ENCODE measurements at places on chromosomes 1 and 21. TPM values are rescaled to one million over a fixed set of nuclear protein-coding genes. Genes with fewer than 3 reads are reported as not detected.

DNA sequence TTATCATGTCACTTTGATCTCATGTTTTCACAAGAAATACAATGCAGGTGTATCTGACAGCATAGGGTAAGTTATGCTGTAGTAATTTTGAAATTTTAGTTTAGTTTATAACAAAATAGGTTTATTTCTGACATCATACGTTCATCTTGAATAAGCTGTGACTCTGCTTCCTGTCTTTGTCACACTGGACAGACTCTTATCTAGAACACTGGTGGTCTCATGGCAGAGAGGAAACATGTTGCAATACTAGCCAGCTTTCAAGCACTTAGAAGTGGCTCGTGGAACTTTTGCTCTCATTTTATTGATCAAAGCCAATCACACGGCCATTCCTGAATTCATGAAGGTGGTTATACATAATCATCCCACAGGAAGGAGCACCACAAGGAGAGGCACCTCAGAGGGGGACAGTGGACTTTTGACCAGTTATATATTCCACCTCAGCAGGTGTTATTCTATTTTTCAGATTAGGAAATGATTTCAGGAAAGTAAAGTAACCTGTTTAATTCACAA lies 46.5 kb downstream of the CYP2J2 start:
- peaks cover 5% of the 10 kb centered on the region for H3K36me3 ChIP-seq
- H3K27me3 ChIP-seq: peaks cover 5% of the 10 kb centered on the region
- H3K4me3 ChIP-seq: no peak overlapping the region
- peaks cover 1% of the 10 kb centered on the region for H3K4me1 ChIP-seq
- no peak overlapping the region for H3K27ac ChIP-seq

GRCh38 chr1:59903141-59903754 lies 23.3 kb downstream of the CYP2J2 start:
- H3K36me3 ChIP-seq: no peaks in the 10 kb centered on the region
- DNase-seq: peak; percentile 36
- H3K4me3 ChIP-seq: no peak overlapping the region
- no peak overlapping the region for H3K27ac ChIP-seq
- no peaks in the 10 kb centered on the region for H3K27me3 ChIP-seq

DNA sequence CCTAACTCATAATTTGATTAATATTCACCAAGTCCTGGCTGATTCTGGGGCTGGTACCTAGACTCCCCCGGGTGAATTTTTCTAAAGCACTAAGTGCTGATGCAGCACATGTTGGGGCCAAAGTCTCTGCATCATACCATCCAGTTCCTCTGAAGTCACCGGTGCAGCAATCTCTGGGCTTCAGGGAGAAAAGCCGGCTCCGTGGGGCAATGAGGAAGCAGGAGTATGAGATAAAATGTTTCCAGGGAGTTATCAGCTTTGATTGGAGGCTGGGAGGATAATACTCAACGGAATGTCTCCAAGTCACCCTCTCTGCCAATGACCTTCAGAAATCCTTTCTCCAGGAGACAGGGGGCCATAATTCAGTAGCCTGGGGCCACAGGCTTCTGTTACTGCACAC lies 1.2 kb downstream of the FCAMR start:
- H3K27me3 ChIP-seq: peaks cover 20% of the 10 kb centered on the region
- peaks cover 35% of the 10 kb centered on the region for H3K4me1 ChIP-seq
- no peak overlapping the region for H3K4me3 ChIP-seq
- no peak for DNase-seq
- no peaks in the 10 kb centered on the region for H3K36me3 ChIP-seq

- H3K27me3 ChIP-seq: no peaks in the 10 kb centered on the region
- no peak for DNase-seq
- H3K27ac ChIP-seq: no peak overlapping the region
- H3K36me3 ChIP-seq: peaks cover 57% of the 10 kb centered on the region
- H3K4me3 ChIP-seq: no peak overlapping the region
Measured at GRCh38 chr1:155479205-155479604, 83.4 kb downstream of the ASH1L start.

DNA sequence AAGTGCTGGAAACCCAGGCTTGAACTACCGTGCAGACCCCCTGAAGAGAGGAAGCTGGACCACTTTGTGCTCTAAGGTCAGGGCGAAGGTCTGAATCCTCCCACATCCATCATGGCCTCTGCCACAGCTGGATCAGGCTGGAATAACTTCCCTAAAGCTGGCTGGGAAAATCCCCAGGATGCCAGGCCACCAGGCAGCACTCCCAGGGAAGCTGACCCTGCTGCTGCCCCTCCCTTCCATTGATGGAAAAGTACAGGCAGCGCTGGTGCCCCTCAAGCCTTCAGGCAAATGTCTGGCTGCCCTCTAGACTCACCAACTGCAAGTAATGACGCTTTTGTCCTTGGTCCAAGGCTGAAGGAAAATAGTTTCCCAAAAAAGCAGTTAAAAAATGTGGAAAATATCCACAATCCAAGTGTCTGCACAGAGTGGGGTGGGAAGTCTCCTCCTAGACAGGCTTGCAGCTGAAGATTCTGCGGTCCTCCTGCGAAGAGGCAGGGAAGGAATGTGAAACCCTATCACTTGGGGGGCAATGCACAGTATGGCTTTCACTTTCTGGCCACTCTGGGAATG lies 39.9 kb upstream of the TSPAN2 start:
- DNase-seq: no peak
- peaks cover 2% of the 10 kb centered on the region for H3K36me3 ChIP-seq

GRCh38 chr1:8423692-8424538 lies 106.0 kb downstream of the SLC45A1 start:
- DNase-seq: peak; percentile 46
- peaks cover 21% of the 10 kb centered on the region for H3K36me3 ChIP-seq
- H3K4me3 ChIP-seq: peak overlapping the region; percentile 84
- no peaks in the 10 kb centered on the region for H3K27me3 ChIP-seq
- peaks cover 44% of the 10 kb centered on the region for H3K4me1 ChIP-seq
- H3K27ac ChIP-seq: peak overlapping the region; percentile 97

GRCh38 chr1:27087371-27088220 lies 67.3 kb downstream of the SLC9A1 start:
- peaks cover 11% of the 10 kb centered on the region for H3K27me3 ChIP-seq
- H3K4me3 ChIP-seq: no peak overlapping the region
- H3K4me1 ChIP-seq: peaks cover 5% of the 10 kb centered on the region
- H3K36me3 ChIP-seq: no peaks in the 10 kb centered on the region
- H3K27ac ChIP-seq: no peak overlapping the region
- DNase-seq: no peak

- H3K36me3 ChIP-seq: peaks cover 1% of the 10 kb centered on the region
- H3K4me1 ChIP-seq: peaks cover 3% of the 10 kb centered on the region
- peak overlapping the region; percentile 51 for H3K4me3 ChIP-seq
- peak overlapping the region; percentile 19 for H3K27ac ChIP-seq
- no peak for DNase-seq
- H3K27me3 ChIP-seq: peaks cover 92% of the 10 kb centered on the region
Measured at GRCh38 chr1:18631496-18632217, 1.0 kb downstream of the PAX7 start.

DNA sequence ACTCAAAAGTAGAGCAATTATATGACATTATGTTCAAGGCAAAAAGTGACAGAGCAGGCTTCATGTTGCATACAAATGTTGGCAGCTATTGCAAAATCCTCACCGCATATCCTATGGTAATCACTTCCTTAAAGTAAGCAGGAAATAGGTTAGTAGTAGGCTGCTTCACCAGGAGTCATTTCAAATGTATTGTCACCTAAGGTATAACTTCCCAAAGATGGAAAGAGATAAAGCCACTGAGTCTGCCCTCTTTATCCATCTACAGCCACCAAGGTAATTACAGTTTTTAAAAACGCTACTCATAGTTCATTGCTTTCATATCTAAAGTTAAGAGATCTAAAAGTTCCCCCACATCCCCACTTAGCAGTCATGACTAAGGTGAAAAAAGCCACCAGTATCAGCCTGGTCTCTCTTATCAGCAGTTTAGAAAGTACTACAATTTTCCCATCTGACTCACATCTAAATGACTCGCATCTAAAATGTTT lies 31.6 kb upstream of the UBE2U start:
- no peak overlapping the region for H3K27ac ChIP-seq
- peaks cover 2% of the 10 kb centered on the region for H3K27me3 ChIP-seq
- no peaks in the 10 kb centered on the region for H3K36me3 ChIP-seq
- no peak for DNase-seq

- H3K27ac ChIP-seq: no peak overlapping the region
- no peak for DNase-seq
- H3K27me3 ChIP-seq: no peaks in the 10 kb centered on the region
- H3K4me1 ChIP-seq: no peaks in the 10 kb centered on the region
- no peak overlapping the region for H3K4me3 ChIP-seq
Measured at GRCh38 chr1:220425852-220426251, 102.1 kb upstream of the MARK1 start.

DNA sequence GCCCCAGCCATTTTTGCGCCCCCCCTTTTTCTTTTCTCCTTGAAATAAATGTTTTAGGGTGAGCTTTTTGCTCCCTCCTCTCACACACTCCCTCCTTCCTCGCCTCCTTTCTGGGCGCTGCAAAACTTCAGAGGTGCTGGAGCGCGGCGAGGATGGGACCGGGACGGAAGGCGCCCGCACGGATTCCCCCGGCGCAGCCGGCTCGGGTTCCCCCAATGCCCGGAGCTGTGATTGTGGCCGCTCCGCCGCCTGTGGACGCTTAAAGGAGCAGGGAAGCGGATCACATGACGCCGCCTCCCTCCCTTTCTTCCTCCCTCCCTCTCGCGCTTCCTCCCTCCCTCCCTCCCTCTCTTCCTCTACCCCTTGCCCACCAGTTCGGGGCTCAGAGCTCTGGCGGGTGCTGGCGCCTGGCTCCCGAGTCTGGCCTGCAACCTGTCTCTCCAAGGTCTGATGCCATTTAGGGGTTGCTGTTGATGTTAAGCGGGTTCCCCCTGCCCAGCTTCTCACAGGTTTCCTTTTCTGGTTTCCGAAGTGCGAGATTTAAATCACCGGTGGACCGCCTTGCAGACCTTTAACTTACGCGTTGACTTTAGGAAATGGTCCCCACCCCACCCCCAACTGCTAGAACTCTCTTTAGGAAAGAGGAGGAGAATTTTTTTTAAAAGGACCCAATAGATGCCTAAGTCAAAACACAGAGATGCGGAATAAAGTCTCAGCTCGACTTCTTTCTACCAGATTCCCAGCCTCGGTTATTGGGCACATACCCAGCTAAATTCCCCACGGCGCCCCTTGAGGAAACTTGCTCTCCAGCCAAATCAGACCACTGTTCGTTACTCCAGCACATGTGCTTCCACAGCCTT lies at the start of gene WLS:
Gene WLS (minus strand): TSS at position 235 of the 860 bp plus-strand sequence. CDS start 224 bp downstream, at position 11.
- no peak within 1 kb of the TSS for H3K4me3 ChIP-seq
- H3K36me3 ChIP-seq: no peaks in the 10 kb centered on the region
- peaks cover 54% of the 10 kb centered on the region for H3K27me3 ChIP-seq
- peaks cover 14% of the 10 kb centered on the region for H3K4me1 ChIP-seq
- no peak for DNase-seq

DNA sequence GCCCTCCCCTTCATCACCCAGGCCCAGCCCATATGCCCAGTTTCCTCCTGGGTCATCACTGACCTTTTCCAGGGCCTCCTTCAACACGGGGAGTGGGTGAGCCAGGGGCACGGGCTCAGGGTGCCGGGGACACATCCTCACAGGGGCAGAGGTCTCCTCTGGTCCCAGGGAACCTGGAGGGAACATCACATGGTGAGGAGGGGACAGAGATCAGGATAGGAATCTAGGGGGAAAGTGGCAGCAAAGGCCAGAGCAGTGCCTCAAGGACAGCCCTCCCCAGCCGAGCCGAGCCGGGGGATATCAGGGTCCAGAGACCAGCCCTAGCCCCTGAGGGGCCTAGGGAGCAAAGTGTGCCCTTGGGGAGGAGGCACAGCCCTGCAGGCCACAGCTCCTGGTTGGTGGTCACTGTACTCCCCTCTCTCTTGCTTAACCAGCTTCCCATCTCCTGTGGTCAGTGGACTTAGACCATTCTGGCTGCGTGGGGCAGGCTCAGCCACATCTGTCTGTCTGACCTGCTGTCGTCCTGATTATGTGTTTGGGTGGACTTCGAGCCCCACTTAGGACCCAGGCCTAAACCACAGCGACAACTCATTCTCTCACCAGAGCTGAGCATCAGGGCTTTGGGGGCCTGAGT lies 9.5 kb downstream of the LACTBL1 start:
- no peak for DNase-seq
- H3K27me3 ChIP-seq: peaks cover 13% of the 10 kb centered on the region
- peaks cover 2% of the 10 kb centered on the region for H3K36me3 ChIP-seq
- no peak overlapping the region for H3K4me3 ChIP-seq
- no peak overlapping the region for H3K27ac ChIP-seq

- H3K36me3 ChIP-seq: no peaks in the 10 kb centered on the region
- H3K4me1 ChIP-seq: no peaks in the 10 kb centered on the region
- no peak overlapping the region for H3K27ac ChIP-seq
- DNase-seq: no peak
Measured at GRCh38 chr21:42025376-42026081, 15.4 kb upstream of the ZBTB21 start.

- H3K27me3 ChIP-seq: no peaks in the 10 kb centered on the region
- peaks cover 11% of the 10 kb centered on the region for H3K36me3 ChIP-seq
- no peak overlapping the region for H3K4me3 ChIP-seq
- H3K4me1 ChIP-seq: peaks cover 20% of the 10 kb centered on the region
- peak overlapping the region; percentile 25 for H3K27ac ChIP-seq
Measured at GRCh38 chr1:156291226-156292061, 4.0 kb downstream of the GLMP start.

- no peaks in the 10 kb centered on the region for H3K4me1 ChIP-seq
- no peaks in the 10 kb centered on the region for H3K27me3 ChIP-seq
- no peak overlapping the region for H3K4me3 ChIP-seq
Measured at GRCh38 chr21:46125846-46126301, 28.0 kb downstream of the COL6A2 start.

The HSD3B2 gene
- not detected for total RNA-seq

The CDC14A gene
- 43.3 TPM for total RNA-seq

The THEM5 gene
- total RNA-seq: not detected

The C1orf185 gene
- not detected for total RNA-seq

The LCE1F gene
- not detected for total RNA-seq
